Glutamatergic neuron (in vitro differentiated cells): ENCODE measurements at places on chromosomes 3 and 15.

GRCh38 chr15:32222716-32223115, 180.4 kb downstream of the GOLGA8K start:
- no peak for DNase-seq

GRCh38 chr15:27061739-27062138, 90.8 kb downstream of the GABRG3 start:
- peak; percentile 52 for DNase-seq

- no peak for DNase-seq
These were observed 11.2 kb downstream of the CBLB start for GRCh38 chr3:105857601-105858000.

DNA sequence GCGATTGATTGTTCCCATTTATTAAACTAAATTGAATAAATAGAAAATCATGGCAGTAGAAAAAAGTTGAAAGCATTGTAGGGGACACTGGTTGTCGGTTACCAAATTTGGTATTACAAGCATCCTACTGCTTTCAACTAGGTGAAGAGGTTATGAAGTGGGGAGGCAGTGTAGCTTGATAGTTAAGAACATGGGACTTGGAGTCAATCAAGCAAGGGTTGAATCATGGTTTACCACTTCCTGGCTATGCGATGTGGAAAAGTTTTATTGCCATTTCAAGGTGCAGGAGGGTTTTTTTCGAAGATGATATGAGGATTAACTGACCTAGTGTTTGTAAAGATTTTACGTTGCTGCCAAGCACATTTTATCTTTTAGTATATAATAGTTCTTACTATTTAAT, 318.2 kb upstream of the KCNH8 start:
- DNase-seq: no peak

DNA sequence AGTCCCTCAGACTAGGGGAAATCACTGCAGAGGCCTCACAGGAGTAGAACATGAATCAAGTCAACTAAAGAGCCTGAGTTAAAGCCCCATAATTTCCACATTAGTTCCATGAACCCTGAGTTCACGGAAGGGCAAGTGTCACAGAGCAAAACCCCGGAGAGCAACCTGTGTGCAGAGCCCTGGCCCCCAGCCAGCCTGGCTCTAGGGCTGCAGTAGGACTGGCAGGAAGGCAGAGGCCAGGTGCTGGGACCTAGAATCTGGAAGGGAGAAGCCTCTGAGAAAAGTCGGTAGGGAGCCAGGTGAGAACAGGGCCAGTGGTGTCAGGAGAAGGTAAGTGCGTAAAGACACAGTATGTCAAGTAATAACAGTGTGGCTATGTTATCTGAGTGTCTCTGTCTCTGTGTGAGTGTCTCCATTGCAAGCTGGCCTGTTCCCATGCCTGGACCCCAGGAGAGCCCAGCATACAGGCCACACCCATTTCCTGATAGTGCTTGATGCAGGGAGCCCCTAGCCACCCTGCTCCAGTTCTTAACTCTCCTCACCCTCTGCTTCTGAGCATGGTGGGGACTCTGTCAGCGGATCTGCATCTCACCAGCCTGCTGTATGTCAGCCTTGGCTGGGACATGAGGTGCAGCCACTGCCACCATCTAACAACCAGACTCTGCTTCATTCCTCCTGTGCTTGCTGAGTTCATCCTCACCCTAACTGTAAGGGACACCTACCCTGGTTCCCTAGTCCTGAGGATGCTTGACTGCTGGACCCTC, 11.3 kb upstream of the MANF start:
- DNase-seq: no peak
